ENCODE measurements at places on chromosomes 13 and 19. TPM values are rescaled to one million over a fixed set of nuclear protein-coding genes. Genes with fewer than 3 reads are reported as not detected.

GRCh38 chr19:40745402-40745780, 4.9 kb downstream of the ACTMAP start:
- DNase-seq: no peak

GRCh38 chr19:9636018-9636417, 15.0 kb upstream of the ZNF561 start:
- no peak for DNase-seq

Gene CGB3
- polyA plus RNA-seq: not detected

Gene ZNF814
- 20.0 TPM for polyA plus RNA-seq

All from CD4-positive, alpha-beta memory T cell (primary cell).